Activated naive CD4-positive, alpha-beta T cell treated with Interleukin-2 at 50 U/mL for 16 hours (primary cell): ENCODE measurements at places on chromosomes 13 and 19.

DNA sequence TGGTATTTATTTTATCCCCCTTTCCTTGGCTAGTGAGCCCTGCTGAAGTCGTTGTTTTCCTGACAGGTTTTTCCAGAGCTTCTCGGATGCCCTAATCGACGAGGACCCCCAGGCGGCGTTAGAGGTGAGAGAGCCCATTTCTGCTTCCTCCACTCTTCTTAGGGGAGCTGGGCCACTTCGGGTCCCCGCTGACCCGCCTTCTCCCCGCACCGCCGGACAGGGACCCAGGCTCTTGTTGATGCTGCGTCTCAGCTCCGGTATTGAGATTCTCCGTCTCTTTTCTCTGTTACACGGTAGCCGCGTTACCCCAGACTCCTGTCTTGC is 306 bp downstream of the SUGT1 start:
- DNase-seq = no peak

- DNase-seq = no peak
These were observed 12.6 kb upstream of the GARRE1 start for GRCh38 chr19:34241513-34242337.

DNA sequence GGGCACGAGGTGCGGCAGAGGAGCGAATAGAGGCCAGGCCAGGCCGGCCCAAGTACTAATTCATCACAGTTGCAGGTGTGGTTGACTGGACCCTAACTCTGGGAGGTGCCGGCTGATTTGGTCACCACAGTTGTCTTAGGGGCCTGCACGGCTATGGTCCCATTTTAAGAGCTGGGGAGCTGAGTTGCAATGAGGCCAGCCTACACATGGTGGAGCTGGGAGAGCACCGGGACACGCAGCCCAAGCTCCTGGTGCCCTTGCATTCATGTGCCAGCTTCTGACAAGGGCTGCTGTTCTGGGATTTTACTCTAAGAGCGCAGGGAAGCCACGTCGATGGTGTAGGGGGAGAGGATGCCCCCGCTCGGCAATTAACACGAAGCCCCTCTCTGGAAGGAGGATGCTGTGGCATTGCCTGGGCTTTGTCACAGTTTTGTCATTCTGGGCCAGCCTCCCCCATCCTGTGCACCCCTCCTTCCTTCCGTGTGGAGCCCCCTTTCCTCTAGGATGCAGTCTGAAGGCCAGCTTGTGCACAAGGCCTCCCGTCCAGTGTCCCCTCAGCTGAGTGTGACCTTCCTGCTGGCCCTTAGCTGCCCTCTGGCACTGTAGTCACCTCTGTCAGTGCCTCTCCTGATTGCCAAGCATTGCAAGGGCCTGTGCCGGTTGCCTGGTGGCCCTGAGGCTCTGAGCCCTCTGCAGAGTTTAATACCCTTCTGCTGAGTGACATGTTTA is 109.4 kb upstream of the C1QTNF9B start:
- DNase-seq = no peak

DNA sequence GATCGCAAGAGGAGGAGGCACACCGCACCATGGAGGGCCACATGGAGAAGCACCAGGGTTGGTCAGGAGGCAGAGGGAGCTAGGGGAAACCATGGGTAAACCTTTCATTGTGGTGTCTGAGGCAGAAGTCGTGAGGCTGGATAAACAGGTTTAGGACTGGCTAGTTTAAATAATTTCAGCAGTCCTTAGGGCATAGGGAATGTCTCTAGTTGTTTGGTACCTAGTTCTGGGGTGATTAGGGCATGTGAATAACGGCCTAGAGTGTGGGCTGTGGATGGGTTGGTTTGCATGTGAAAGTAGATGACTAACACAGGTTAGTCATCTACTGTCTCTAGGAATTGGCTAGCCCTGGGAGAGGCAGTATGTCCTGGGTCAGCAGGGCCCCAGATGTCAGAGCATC is 102.3 kb downstream of the STOML3 start:
- no peak for DNase-seq

GRCh38 chr13:95317039-95317989 is 16.1 kb upstream of the ABCC4 start:
- DNase-seq = no peak

GRCh38 chr19:14164724-14165493 is 28.5 kb upstream of the ASF1B start:
- DNase-seq = no peak

- no peak for DNase-seq
These were observed 79.6 kb upstream of the DOCK9 start for GRCh38 chr13:99057310-99057975.

DNA sequence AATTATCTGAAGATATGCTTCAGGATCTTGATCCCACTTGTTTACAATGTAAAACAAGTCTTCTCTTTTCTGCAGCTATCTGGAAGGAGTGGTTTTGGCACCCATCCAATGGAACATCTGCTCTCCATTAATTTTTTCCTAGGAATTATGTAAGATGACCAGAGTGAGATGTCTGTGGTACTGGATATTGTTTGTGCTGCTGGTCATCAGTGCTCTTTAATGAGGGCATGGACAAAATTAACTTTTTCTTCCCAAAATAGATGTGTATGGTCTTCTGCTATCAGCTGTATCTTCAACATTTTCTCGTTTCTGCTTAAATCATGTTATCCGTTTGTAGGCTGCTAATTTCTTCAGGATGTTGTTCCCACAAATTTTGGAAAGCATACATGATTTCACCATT is 415.4 kb upstream of the KLHL1 start:
- no peak for DNase-seq

GRCh38 chr13:102587916-102588315 is 8.9 kb upstream of the TPP2 start:
- DNase-seq = no peak
